Fibroblast of lung (primary cell): ENCODE measurements at places on chromosomes 7 and 10. TPM values are rescaled to one million over a fixed set of nuclear protein-coding genes. Genes with fewer than 3 reads are reported as not detected.

The CDK14 gene
- total RNA-seq = 36.0 and 41.1 TPM in 2 replicates

DNA sequence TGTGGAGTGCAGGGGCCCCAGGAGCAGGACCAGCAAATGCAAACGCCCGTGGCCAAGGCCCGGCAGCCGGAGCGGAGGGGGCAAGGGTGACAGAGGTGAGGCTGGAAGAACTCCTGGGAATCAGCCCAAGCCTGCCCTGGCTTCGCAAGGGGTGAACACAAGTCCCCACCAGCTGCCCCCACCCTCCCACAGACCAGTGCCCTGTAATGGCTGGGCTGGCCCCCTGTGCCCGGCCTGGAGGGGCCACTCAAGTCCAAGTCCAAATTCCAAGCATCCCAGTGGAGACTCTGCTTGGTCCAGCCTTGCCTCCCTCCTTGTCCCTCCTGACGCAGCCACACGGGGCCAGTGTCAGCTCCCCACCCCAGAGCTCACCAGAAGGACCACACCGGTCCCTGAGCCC is 28.0 kb downstream of the MICALL2 start:
- no peak overlapping the region for H3K27ac ChIP-seq
- H3K4me3 ChIP-seq = no peak overlapping the region
- peaks cover 4% of the 10 kb centered on the region for H3K36me3 ChIP-seq
- no peak for DNase-seq
- no peaks in the 10 kb centered on the region for H3K4me1 ChIP-seq

DNA sequence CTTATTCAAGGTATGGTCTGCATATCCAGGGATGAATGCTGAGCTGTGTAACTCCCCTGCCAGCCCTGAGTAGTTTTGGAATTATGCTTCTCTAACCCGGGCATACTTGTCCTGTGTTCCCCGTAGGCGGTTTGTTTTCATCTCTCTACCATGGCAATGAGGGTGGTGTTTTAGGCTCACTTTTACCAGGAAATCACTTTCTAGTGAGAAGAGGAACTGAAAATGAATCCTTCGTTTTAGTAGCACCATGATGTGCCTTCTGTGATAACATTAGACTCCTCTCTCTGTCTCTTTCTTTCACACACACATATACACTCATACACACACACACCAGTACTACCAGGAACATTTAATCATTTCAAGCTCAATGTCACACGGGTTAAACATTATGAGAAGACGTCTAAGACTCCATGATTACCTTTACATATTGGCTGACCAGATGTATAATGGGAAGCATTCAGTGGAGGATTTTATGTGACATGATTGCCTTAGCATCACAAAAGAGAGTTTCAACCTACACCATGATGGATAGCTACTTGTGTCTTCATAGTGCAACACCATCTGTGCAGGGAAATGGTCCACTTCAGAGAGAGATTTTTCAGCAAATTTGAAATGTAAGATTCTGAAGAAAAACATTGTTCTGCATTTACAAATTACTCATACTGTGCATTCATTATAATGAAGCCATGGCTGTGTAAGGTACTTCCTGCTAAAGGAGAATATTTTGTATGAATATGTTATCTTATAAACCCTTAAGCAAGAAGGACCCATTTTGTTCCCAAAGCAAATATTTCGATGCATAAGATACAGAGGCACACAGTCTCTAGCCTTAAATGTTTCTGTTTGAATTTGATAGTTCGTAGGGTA is 31.0 kb upstream of the PFKP start:
- no peaks in the 10 kb centered on the region for H3K4me1 ChIP-seq
- H3K27me3 ChIP-seq = no peaks in the 10 kb centered on the region
- DNase-seq = no peak
- H3K27ac ChIP-seq = no peak overlapping the region

DNA sequence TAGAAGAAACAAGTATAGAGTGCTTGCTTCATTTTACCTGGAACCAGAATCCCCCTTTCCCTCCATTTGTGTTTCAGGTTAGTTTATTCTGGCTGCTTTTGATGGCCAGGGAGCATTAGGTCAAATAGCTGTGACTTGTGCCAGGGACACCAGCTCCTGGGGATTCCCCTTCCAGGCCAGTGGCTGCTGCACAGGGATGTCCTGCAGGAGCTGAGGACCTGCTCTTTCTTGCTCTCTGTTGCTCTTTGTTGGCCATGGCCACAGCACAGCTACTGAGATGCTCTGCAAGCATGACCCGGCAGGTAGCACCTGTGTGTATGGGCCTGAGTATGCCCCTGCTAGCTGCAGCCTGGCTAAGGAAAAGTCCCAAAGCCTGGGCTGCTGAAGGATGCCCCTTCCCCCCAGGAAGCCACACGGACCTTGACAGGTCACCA is 208.9 kb downstream of the EBF3 start:
- H3K4me3 ChIP-seq = no peak overlapping the region
- H3K27ac ChIP-seq = no peak overlapping the region
- H3K4me1 ChIP-seq = no peaks in the 10 kb centered on the region
- no peaks in the 10 kb centered on the region for H3K27me3 ChIP-seq
- DNase-seq = no peak

DNA sequence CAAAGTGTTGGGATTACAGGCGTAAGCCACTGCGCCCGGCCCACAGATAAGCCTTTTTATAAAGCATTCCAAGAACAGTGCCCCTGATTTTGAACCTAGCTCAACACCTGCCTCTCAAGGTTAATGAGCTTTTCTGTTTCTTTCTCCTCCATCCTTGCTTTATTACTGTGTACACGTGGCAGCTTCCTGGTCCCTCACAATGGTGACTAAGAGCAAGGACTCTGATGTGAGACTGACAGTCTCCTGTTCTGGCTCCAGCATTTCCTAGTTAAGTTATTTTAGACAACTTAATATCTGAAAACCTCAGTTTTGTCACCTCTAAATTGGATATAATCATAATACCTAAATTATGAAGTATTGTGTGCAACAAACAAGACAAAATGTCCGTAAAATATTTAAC is 9.9 kb downstream of the HABP2 start:
- H3K4me3 ChIP-seq = no peak overlapping the region
- no peaks in the 10 kb centered on the region for H3K4me1 ChIP-seq

The DDC gene
- total RNA-seq = not detected in 2 replicates

The C10orf67 gene
- under 0.01 TPM in 2 replicates for total RNA-seq

GRCh38 chr10:107442035-107442505 is 277.6 kb upstream of the SORCS1 start:
- peak; percentile 31 for DNase-seq
- no peak overlapping the region for H3K27ac ChIP-seq
- no peaks in the 10 kb centered on the region for H3K36me3 ChIP-seq
- H3K4me1 ChIP-seq = no peaks in the 10 kb centered on the region
- no peaks in the 10 kb centered on the region for H3K27me3 ChIP-seq
- H3K4me3 ChIP-seq = no peak overlapping the region
